ENCODE measurements at places on chromosomes 1 and 21.

DNA sequence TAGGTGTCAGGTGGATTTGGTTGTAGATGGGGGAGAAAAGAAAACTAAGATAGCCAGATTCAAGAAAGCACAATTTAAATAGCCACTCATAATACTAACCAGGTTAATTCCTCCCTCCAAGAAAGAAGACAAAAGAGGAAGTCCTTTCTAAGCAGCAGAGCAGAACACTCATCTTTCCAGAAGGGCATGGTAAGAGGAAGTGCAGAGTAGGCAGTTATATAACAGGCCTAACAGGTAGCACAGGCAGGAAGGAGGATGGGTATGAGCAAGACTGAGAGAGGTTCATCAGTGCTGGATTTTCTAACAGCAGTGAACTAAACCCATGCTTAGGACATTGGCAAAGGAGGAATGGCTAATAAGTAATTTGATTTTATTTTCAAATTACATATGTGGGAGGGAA is 517.5 kb downstream of the PLPP3 start:
- no peak for DNase-seq

- DNase-seq, result no peak
Observed at GRCh38 chr1:47756006-47756405, 241.2 kb downstream of the TRABD2B start.

GRCh38 chr21:38675182-38675824 is 130.4 kb upstream of the ETS2 start:
- no peak for DNase-seq

- DNase-seq, result no peak
Observed at GRCh38 chr1:2799811-2800663, 1.5 kb downstream of the TTC34 start.

GRCh38 chr1:193312432-193312831 is 126.0 kb upstream of the B3GALT2 start:
- no peak for DNase-seq

- no peak for DNase-seq
Observed at GRCh38 chr1:60063561-60063960, 10.0 kb downstream of the C1orf87 start.

- no peak for DNase-seq
Observed at GRCh38 chr1:90838720-90839119, 121.6 kb upstream of the BARHL2 start.

- DNase-seq, result no peak
Observed at GRCh38 chr1:47842228-47842919, 154.8 kb downstream of the TRABD2B start.

DNA sequence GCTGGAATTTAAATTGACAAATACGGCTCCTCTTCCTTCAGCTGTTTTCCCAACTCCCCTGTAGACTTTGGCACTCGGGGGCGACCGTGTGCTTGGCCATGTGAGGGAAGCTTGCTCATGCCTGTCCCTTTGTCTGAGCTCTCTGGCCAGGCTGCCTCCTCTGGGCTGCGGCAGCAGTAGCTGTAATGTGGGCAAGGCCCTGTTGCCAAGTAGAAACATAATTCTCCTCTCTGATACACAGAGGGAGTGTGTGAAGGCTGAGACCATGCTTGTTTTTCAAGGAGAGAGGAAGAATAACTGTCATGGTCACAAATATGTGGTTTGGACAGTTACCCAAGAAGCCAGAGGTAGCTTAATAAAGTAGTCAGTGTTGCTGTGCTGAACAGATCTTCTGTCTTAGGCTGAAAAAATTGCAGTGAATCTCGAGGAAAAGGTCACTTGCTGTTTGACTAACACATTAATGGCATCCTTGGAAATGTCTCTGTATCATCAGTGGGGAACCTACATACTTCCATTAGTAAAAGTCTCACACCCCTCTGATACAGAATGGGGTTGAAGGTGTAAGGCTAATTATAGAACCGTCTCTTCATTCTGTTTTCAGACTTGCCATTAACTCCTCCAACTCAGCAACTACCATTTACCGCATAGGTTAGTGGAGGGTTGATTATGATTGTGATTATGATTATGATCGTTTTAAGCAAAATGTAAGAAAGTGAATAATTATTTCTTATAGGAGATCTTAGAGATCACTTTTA is 94.6 kb downstream of the TGFB2 start:
- no peak for DNase-seq

GRCh38 chr1:109197158-109198042 is 16.3 kb upstream of the SARS1 start:
- no peak for DNase-seq

DNA sequence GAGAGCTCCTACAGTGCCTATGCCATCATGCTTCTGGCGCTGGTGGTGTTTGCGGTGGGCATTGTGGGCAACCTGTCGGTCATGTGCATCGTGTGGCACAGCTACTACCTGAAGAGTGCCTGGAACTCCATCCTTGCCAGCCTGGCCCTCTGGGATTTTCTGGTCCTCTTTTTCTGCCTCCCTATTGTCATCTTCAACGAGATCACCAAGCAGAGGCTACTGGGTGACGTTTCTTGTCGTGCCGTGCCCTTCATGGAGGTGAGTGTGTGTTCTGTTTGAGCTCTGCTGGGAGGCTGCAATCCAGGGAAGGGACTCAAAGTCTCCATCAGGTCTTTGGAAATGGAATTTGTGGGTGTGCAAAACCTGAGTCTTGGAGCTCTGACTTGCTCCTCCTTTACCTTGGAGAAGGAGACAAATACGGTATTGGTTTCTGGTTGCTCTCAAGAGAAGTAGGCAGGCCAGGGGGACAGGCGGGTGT is 658 bp downstream of the GPR37L1 start:
- DNase-seq, result no peak

DNA sequence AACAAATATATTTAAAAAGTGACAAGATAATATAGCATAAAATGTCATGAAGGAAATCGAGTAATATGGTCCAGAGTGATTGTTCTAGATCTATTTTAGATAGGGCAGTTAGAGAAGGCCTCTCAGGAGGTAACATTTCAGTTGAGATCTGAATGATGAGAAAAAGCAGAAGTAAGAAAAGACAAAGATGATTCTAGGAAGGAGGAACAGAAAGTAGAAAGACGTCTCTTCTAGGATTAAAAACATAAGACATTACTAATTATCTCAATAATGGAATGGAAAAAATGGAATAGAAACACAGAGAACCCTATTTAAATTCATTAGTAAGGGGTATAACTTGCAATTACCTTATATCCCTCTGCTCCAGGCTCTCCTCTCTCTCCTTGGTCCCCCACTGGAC is 130.0 kb upstream of the ZNHIT6 start:
- DNase-seq, result no peak

DNA sequence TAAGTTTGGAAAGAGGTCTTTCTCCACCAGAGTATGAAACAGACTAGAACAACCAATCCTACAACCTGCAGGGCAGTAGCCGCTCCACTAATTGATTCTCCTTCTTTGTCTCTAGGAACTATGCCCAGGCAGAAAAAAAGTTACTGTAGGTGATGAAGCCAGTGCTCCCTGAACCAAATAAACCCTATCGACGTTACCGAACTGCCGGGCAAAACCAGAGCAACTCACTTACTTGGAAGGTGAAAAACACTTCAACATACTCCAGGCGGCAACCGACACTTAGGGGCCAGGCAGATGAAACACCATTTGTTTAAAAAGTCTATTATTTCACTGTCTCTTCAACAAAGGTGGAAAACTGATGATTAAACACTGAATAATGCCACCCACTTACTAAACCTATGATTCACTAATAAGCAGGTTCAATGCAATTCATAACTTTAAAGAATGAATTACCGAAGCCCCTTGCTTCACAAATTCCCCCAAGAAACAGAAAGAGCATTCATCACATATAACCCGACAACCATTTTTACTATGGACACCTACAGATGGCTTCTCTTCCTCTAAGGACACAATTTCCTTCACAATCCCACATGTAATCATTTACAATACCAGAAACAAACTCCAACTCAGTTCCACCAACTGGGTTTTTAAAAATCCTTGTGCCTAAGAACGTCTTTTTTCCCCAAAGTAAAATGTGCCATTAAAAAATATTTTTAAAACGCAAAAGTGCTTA is 1.6 kb downstream of the NRIP1 start:
- DNase-seq, result peak; percentile 10

DNA sequence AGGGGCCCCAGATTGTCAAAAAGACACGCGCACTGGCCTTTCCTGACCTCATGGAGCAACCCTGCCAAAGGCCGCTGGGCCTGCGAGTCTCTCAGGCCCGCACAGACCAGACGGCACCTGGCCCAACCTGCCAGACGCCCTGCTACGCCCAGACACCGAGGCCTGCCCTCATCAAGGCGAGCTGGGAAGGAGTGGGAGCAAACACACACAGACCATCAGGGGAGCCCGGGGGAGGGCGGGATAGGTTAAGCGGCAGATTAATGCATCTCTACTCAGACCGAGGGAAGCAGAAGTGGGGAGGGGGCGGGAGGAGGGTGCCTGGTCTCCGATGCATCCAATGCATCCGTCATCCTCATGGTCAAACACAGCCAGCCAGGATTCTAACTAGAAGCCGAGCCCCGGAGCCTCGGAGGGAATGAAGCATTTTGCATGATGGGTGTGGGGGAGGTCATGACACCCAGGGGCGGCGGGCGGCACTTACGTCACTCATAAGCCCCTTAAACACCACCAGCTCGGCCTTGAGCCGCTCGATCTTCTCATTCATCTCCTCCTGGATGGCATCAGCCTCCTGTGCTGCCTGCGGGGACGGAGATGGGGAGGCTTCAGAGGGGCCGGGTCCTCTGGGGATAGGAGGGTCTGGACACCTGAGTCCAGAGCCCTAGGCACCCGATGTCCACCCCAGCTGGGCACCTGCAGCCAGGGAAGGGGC is 17.0 kb upstream of the ALDH4A1 start:
- DNase-seq, result no peak

- DNase-seq, result peak; percentile 48
Observed at GRCh38 chr1:113784104-113784779, 25.0 kb upstream of the PHTF1 start.

- DNase-seq, result no peak
Observed at GRCh38 chr1:29542548-29542947, 306.2 kb downstream of the PTPRU start.

DNA sequence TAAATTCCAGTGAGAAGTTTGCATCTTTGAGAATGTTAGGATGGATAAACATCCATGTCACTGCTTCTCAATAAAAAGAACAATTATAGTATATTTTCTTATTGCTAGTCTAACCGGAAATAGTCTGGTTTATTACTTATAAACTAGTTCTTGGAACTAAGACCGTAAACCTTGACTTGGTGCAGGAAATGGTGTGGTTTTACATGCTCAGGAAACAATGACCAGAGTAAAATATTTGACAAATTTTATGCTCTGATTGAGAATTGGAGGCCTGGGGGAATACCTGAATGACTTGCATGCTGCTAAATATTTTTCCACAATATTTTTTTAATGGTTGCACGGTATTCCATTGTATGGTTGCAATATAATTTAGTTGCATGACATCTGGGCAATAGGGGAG is 76.3 kb downstream of the XCL2 start:
- peak; percentile 29 for DNase-seq

DNA sequence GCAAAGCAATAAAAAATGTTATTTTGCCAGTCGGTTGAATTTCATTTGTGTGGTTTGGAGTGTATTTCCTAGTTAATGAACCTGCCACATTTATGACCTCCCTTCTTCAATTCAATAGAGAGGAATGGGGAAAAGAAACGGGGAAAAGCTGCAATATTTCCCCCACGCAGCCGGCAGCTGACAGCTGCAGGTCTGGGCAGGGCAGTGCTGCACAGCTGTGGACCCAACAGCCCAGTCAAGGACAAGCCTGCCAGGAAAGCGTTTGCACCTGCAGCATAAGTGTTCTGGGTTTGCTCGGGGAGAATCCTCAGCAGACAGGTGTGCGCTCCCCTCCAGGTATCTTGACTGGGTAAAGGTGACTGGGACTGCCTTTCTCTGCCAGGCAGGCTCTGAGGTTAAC is 53.4 kb downstream of the FBXO2 start:
- no peak for DNase-seq

- peak; percentile 11 for DNase-seq
Observed at GRCh38 chr1:245051349-245052221, 103.2 kb upstream of the KIF26B start.

- DNase-seq, result no peak
Observed at GRCh38 chr1:109712321-109712864, 342 bp downstream of the GSTM5 start.

GRCh38 chr1:81635816-81636215 is 164.9 kb upstream of the ADGRL2 start:
- no peak for DNase-seq

- DNase-seq, result no peak
Observed at GRCh38 chr1:155300024-155300423, 1.2 kb downstream of the PKLR start.

GRCh38 chr1:26410706-26411623 is at the start of gene LIN28A:
TSS of gene LIN28A (plus strand) at chr1:26410817. CDS start at chr1:26410892, 75 bp downstream.
- DNase-seq, result no peak

- DNase-seq, result no peak
Observed at GRCh38 chr1:99675292-99675691, 29.4 kb downstream of the PALMD start.

DNA sequence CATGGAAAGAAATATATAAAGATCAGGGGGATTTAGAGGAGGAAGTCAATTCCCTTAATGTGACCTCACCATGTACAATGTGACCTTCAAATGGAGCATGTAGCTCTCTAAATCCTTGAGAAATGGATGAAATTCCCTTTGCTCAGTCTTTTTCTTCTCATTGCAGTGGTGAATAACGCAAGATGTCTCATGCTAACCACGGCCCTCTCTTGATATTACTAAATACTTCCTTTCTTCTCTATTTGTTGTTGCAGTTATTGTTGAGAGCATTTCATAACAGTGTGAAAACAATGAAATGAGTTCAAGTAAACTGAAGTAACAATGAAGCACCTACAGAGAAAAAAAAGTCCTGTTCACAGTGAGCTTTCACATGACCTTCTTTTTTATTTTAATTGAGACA is 55.6 kb downstream of the ZNF281 start:
- DNase-seq, result no peak

DNA sequence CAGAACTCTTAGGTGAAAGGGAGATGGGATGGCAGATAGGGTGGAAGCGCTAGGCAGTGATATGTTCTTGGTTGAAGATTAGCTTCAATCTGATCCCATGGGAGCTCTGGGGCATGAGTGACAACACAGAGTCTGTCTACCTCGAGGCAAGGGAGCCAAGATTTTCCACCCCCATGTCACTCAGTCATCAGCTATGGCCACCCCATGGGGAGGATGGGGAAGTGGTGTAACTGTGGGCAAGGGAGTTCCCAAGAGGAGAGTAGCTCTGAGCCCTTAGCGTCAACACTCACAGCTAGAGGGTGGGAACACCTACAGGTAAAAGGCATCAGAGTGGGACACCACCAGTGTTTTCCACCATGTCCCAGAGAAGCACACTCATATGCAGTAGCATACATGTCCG is 30.3 kb upstream of the C1QA start:
- no peak for DNase-seq

DNA sequence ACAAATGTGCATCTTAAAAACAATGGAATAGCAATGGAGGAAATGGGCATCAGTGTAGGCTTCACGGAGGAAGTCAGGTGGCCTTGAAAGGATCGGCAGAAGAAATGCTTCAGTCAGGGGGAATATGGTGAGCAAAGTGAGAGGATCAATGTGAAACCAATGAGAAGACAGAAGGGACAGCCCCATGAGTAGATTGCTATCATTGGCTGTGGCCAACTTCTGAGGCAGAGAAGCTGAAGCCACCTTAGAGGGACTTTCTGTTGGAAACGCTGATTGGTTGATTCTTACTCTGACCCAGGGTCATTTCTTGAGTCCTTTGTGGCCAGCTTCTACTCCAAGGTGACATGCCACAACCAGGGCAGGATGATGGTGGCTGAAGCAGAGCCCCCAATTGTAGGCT is 130.7 kb upstream of the ZNF648 start:
- DNase-seq, result no peak

- no peak for DNase-seq
Observed at GRCh38 chr1:17599954-17600300, 60.4 kb downstream of the ARHGEF10L start.

Measured in CD4-positive, alpha-beta T cell treated with Interleukin-12 subunit alpha and Interleukin-12 subunit beta, for 1 hour (primary cell).